ENCODE measurements at places on chromosomes 7 and 10.

GRCh38 chr10:49389361-49389933 is 6.4 kb downstream of the DRGX start:
- no peak for DNase-seq

DNA sequence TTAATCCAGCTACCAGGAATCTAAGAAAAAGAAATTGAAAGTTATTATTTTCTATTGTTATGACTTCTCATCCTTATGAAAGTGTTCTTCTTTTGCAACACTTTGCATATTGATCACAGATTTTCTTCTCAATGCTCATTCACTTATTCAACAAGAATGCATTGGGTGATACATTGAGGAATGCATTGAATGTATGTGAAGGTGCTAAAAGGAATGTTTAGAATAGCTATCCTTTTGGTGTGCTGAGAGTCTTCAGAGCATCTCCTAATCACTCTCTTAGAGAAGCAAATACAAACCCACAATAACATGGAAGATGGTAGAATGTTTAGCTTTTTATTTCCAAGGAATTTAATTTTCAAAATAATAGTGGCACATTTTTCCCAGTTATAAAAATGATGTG is 122.1 kb upstream of the KMT2E start:
- DNase-seq: no peak

- DNase-seq: no peak
Observed at GRCh38 chr7:89809291-89809690, 345.0 kb upstream of the STEAP1 start.

DNA sequence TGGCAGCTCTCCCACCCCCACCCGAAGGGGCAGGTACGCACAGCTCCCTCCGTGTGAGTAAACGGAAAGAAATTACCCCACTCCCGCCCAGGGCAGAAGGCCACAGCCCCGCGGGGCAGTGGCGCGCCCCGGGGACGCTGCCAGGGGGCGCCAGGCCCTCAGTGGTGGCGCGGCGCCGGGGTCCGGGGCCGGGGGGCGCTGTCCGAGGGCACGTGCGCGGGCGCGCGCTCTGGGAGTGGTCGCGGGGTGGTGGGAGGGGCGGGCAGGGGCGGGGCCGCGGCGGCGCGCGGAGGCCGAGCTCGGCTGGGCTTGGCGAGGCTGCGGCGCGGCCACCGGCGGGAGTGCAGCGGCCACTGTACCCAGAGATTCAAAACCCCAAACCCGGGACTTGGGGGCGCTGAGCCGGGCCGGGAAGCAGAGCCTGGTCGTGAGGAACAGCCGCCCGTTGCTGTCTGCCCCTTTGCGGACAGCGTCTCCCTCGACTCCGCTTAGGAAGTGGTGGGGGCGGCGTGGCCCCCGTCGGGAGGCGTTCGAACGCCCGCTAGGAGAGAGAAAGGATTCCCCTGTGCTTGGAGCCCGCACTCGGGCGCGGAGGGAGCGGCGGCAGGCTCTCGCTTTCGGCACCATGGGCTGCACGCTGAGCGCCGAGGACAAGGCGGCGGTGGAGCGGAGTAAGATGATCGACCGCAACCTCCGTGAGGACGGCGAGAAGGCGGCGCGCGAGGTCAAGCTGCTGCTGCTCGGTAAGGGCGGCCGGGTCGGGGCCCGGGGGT is at the start of gene GNAI1:
GNAI1 (plus strand) TSS at position 296 of the 773 bp plus-strand sequence; CDS start at position 626, 330 bp downstream.
- DNase-seq: peak; percentile 71

GRCh38 chr10:117544004-117544701 is 1.6 kb downstream of the EMX2 start:
- DNase-seq: no peak

- no peak for DNase-seq
Observed at GRCh38 chr7:42494199-42494710, 257.2 kb upstream of the GLI3 start.

GRCh38 chr10:110629680-110630191 is 14.4 kb upstream of the RBM20 start:
- DNase-seq: no peak

DNA sequence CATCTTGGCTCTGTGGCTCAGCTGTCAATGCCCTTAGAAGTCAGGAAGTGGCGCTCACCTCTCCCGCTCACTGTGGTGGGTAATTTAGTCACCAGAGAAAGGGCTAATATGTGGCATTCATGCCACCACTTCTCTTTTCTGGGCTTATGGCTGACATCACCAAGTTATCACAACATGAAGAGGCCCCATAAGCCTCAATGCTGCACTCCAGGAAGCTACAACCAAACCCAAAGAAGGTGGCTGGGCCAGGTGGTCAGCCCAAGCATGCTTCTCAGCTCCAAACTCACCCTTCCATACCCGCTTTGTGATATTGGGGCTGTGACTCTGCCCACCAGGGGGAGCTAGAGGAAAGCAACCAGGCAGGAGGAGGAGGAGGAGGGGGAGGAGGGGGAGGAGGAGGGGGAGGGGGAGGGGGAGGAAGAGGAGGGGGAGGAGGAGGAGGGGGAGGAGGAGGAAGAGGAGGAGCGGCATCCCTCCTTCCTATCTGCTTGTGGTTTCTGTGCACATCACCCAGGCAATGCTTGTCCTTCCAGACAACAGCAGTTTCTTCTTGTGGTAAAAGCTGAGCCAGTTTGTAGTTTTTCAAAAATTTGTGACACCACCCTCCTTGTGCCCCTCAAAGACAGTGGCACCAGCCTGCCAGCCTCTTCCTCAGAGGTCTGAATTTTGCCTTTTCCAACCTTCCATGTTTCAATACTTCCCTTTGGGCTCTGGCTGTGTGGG is 42.1 kb downstream of the CYP26A1 start:
- DNase-seq: peak; percentile 60
